ENCODE measurements at places on chromosomes 1 and 21.

- no peak for DNase-seq
Measured at GRCh38 chr1:223482766-223483165, 89.6 kb downstream of the CCDC185 start.

DNA sequence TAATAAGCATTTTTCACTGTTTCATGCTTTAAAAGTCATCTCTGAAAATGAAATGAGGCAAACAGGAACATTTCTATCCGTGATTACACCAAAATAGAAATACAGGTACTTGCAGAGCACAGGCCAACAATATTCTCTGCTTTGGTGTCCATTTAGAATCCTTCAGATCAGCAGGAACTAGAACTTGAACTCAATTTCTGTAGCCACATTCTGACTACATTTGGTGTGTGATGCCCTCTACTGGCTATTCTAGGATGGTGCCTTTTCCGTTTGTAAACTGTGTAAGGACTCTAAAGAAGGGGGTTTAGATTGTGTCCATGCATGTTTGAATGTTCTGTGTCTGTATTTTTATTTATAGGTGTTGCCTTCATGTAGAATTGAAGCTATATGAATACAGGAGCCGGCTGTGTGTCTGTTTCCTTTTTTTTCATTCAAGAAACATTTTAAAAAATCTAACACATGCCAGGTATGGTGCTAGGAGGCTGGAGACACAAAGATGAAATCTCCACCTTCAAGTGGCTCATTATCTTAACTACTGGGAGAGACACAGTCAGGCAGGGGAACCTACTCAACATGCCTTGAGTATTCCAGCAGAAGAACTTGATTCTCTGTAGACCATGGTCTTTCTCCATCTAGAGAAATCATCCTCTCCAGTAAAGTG lies 7.6 kb upstream of the ZNF326 start:
- DNase-seq, result no peak

GRCh38 chr1:29547300-29547699 lies 311.0 kb downstream of the PTPRU start:
- DNase-seq, result no peak

DNA sequence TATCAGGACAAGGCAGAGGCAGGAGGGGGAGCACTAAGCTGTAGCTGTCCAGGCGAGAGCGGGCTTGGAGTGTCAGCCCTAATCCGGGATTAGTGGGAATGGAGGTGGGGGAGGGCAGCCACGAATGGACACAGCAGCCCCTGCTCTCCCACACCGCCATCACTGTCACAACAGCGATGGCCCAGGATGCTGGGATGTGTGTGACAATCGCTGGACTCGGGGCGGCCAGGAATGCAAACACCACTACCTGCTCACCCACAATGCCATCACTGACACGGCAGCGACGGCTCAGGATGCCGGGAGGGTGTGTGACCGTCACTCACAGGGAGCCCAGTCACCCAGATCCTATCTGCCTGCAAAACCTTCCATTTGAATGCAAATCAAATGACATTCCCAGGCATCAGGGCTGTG lies 2.9 kb downstream of the C2CD2 start:
- no peak for DNase-seq

GRCh38 chr1:51788938-51789337 lies 89.6 kb downstream of the NRDC start:
- DNase-seq, result no peak

GRCh38 chr1:117336088-117336817 lies 31.0 kb upstream of the MAN1A2 start:
- no peak for DNase-seq

GRCh38 chr1:215002471-215002870 lies 80.1 kb upstream of the KCNK2 start:
- DNase-seq, result no peak

GRCh38 chr1:19563324-19564097 lies 78.2 kb upstream of the CAPZB start:
- no peak for DNase-seq

DNA sequence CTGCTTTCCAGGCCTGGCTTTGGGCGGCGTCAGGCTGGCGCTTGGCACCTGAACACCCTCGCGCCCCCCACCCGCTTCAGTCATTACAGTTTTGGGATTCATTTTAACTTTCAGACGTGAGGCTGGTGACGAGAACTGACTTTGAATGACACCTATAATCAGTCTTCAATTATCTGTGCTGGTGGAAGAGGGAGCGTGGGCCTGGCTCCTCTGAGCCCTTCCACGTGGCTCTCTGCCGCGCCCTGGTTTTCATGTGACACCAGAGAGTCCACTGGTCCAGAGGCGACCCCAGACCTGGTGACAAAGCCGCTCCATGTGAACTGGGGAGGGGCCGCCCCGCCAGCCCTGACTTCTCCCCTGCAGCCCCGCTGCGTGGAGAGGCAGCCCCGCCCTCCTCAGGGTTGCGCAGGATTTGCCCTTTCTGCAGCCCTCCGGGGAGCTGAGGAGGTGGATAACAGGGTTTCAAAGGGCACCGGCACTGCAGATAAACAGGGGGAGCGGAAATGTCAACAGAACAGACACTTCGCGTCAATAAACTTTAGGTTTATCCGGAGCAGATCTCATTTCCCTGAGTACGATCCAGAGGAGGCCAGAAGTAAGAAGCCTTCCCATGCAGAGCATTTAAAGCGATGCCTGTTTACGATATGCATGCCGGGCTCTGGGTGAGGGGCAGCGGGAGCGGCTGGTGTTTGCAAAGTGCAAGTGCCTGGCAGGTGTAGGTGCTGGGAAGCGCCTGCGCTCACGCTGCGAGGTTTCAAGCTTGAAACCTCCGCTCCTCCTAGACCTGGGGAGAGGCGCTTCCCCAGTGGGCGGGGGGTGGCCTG lies 56.4 kb downstream of the AJAP1 start:
- no peak for DNase-seq

DNA sequence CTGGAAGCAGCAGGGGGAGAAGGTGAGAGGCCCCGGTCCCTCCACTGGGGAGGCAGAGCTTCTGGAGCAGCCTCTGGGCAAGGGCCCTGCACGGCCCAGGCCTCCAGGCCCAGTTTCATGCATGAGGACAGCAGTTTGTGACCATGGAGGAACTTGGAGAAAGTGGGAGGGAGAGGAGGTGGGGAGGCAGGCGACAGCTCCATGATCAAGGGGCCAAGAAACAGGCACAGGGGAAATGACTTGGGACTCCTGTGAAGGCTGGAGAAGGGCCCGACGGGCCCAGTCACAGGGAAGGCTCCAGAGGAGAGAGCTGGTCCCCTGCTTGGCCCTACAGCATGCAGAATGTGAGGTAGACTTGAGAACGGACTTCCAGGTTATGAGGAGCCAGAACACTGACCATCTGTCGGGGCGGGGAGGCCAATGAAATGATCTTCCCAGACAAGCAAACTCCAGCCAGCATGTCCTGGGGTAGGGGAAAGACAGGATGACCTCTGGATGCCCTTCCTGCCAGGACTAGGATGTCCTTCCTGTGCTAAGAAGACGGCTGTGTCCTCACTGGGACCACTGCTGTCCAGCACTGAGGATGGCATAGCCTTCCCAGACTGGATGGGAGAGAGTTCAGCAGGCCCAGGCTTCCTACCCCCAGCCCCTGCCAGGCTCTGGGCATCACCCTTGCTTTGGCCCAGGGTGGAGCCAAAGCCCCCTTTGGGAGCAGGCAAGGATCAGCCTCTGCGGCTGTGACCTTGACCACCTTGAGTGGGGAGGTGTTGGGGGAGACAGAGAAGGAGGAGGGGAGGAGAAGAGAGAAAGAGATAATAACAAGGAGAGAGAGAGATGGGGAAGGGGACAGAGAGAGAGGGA lies 548.2 kb downstream of the PTPRU start:
- DNase-seq, result no peak

- no peak for DNase-seq
Measured at GRCh38 chr1:160082487-160082886, 1.1 kb downstream of the KCNJ9 start.

DNA sequence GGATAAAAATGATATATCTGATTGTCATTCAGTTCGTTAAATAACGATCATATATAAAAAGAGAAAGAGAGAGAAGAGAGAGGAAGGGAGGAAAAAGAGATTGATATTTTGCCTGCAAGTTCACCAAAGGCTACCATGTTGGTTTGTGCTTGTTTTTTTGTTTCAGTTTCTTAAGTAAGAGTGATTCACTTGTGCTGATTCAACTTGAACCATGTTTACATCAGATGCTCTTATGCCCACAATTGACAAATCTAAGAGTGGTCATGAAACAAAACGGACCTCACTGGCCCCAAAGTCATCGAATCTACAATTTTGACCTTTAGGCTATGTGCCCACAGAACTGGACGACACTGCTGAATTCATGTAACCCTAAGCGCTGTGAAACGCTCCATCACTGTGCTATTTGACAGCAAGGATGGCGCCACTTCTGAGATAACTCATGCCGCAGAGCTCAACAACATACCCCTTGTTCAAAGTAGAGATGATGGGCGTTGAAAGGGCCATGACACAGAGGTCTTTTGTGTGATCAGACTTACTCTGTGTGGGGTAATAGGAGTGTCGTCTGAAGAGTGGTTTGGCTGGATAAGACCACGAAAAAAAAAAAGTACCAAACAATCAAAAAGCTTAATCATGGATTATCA lies 481.4 kb downstream of the SETD4 start:
- DNase-seq, result no peak

GRCh38 chr1:119000371-119001180 lies 12.4 kb upstream of the TBX15 start:
- DNase-seq, result no peak

- DNase-seq, result no peak
Measured at GRCh38 chr1:33650708-33651107, 178.3 kb downstream of the ZSCAN20 start.

GRCh38 chr1:187465441-187465840 lies 636.7 kb downstream of the PLA2G4A start:
- DNase-seq, result no peak

DNA sequence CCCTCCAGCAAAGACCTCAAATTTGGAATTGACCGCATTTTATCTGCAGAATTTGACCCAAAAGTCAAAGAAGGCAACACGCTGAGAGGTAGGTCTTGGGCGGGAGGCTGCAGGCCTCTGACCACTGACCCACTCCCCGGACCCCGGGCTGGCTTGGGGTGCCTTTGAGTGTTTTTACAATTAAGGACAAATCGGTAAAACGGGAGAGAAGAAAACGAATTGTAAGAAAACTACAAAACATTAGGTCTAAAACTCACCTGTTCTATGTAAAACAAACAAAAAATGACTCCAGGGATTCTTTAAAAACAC lies 1.1 kb downstream of the HLX start:
- no peak for DNase-seq

DNA sequence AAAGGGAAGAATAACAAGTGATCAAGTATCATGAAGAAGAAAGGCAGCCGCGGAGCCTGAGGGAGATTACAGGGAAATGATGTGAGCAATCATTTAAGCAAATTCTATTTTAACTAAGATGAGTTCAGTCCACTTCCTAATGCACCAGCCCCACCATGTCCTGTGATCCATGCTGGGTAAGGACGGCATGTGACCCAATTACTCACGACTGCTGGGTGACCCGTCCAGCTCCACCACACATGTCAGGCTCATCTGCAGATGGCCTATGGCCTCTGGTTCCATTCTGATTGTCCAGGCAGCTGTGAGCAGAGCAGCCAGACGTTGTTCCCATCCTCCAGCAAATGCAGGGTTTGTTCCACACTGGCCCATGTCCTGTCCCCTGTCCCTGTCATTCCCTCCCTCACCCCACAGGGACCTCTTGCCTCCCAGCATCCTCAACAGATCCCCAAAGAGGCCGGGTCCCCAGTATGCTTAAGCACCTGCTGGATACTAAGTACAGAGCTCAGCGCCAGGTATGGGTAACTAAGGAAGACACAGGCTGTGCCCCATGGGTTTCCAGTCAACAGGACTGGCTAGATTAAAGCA lies 87.9 kb downstream of the MATN1 start:
- no peak for DNase-seq

DNA sequence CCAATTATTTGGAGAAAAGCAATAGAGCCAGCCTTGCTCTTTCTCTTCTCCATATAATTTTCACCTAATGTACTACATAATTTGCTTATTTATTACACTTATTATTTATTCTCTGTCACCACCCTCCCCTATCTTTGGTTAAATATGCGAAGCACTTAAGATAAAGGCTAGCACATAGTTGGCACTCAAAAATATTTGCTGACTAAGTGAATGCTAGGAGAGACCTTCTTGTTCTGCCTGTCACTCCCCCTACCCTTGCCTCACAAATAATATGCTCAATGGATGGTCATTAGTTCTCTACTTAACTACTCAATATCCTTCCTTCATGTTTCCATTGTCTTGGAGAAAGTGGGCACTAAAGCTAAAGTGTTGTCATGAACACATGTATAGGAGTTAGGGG lies 139.7 kb upstream of the ZC3H11B start:
- no peak for DNase-seq

DNA sequence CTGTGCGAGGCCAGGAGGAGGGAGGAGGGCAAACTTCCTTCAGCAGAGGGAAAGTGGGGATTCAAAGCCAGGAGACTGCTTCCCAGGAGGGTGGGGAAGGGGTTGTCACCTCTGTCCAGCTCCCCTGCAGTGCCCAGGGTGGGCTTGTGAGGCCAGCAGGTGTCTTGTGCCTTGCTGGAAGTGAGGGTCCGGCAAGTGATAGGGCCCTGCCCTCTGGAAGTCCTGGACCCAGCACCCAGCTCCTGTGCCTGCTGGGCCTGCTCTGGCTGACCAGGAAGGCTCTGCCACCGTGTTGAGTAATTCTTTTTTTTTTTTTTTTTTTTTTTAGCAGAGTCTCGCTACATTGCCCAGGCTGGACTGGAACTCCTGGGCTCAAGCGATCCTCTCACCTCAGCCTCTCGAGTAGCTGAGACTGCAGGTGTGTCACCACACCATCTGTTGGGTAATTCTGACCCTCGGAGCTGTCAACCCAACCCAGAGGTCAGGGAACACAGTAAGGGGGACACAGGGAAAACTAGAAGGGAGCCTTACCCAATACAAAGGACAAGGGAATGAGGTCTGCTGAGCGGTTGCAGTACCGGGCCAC lies 1.0 kb downstream of the BEST4 start:
- no peak for DNase-seq

GRCh38 chr1:169508432-169509338 lies 22.9 kb upstream of the SLC19A2 start:
- no peak for DNase-seq

GRCh38 chr1:210239349-210240111 lies 6.9 kb downstream of the SERTAD4 start:
- DNase-seq, result no peak

GRCh38 chr1:14955402-14955801 lies 198.1 kb upstream of the TMEM51 start:
- no peak for DNase-seq

GRCh38 chr1:91500756-91501522 lies at the start of gene CDC7:
Gene CDC7 (plus strand): TSS chr1:91500851. CDS start chr1:91501717, 866 bp downstream.
- DNase-seq, result peak; percentile 81

- no peak for DNase-seq
Measured at GRCh38 chr1:25355841-25356395, 17.8 kb downstream of the TMEM50A start.

- DNase-seq, result no peak
Measured at GRCh38 chr21:34523019-34523555, 11.1 kb upstream of the KCNE1 start.

GRCh38 chr1:67173988-67174387 lies 7.7 kb downstream of the IL23R start:
- no peak for DNase-seq

Data from CD4-positive, alpha-beta T cell (primary cell).